CD4-positive, alpha-beta T cell treated with Interleukin-4 for 4 hours (primary cell): ENCODE measurements at places on chromosomes 1 and 21.
A peak's percentile ranks its signal among the peaks of the same experiment; 100 is the strongest.

GRCh38 chr1:224615861-224616755 is at the start of gene CNIH3:
CNIH3 (plus strand) TSS chr1:224616317; CDS start chr1:224617175, 858 bp downstream.
- DNase-seq = no peak

GRCh38 chr1:26275580-26276431 is 4.1 kb upstream of the SH3BGRL3 start:
- peak; percentile 91 for DNase-seq

GRCh38 chr21:14545906-14546480 is at the start of gene SAMSN1:
SAMSN1 (minus strand) TSS chr21:14546315; CDS start chr21:14546261, 54 bp downstream.
- peak; percentile 91 for DNase-seq

- no peak for DNase-seq
These were observed 32.5 kb downstream of the THRAP3 start for GRCh38 chr1:36256558-36257374.

DNA sequence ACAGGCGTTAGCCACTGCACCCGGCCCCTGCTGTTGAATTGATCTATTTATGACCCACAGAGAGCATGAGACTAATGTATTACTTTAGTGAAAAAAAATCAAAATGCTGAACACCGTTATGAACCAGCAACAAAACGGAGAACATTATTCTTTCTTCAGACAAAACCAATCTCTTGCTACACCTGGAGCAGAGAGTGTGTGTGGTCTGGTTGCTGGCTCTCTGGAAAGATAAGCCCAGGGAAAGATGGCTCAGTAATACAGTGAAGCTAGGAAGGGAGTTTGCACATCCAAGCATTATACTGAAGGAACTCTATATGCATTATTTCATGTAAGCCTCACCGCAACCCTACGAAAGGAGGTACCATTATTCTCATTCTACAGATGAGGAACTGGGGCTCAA is 117.0 kb downstream of the GLUL start:
- no peak for DNase-seq

GRCh38 chr1:81312272-81312754 is 488.4 kb upstream of the ADGRL2 start:
- DNase-seq = no peak

DNA sequence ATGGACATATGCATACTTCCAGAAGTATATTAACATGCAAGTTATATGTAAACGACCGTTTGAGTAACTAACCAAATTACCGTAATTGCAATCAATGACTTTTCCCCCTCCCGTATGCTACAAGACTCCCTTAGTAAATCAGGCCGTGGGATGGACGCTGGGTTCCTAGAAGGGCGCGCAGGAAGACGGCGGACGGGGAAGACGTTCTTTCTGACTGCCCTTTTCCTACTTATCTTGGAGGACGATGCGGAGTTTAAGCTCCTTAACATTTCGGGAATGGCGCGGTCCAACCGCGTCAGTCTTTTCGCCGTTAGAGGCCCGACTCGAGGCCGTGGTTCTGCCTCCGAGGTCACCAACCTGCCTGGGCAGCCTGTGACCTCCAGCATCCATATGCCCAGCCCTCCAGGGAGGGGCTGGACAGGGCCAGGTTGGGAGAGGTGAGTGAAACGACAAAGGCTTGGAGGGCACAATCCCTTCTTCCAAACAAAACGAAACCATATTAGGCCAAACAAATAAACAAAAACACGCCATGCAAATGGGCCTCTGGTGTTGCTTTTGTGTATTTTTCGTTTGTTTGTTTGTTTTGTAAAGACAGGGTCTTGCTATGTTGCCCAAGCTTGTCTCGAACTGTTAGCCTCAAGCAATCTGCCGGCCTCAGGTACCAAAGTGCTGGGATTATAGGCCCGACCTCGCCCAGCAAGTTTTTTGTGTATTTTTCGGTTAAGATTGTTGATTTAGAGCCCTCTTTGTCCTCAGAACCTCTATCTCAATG is 873 bp upstream of the PI4KB start:
- no peak for DNase-seq

GRCh38 chr1:162599451-162599850 is 32.8 kb upstream of the DDR2 start:
- DNase-seq = no peak

DNA sequence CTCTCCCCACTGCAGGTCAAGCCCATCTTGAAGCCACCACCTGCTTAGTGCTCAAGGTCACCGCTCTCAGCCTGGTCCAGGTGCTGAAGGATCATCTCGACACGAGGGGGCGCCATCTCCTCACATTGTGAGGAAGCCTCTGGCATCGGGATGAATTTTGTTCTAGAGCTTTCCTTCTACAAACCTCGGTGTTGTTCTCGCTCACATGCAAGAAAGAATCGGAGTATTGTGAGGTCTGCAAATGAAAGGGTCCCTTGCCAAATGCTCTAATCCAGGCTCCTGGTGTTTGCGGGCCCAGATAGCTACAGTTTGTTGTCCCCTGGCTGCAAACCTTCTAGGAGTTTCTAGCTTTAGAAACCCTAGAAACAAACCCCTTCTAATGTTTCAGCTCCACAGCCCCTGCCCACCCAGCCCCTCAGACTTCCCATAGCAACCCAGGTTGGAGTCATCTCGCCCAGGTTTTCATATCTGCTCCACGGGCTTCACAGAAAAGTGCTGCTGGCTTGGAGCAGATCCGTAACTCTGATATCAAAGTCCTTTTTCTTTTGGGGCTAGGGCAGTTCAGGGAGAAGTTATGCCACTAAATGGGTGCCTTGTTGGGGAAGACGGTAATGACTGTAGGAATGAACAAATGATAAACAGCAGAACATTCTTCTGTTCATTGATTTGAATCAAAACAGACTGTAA is 8.6 kb upstream of the ATP5PO start:
- DNase-seq = peak; percentile 86

GRCh38 chr1:196531737-196532524 is 76.3 kb downstream of the KCNT2 start:
- no peak for DNase-seq

DNA sequence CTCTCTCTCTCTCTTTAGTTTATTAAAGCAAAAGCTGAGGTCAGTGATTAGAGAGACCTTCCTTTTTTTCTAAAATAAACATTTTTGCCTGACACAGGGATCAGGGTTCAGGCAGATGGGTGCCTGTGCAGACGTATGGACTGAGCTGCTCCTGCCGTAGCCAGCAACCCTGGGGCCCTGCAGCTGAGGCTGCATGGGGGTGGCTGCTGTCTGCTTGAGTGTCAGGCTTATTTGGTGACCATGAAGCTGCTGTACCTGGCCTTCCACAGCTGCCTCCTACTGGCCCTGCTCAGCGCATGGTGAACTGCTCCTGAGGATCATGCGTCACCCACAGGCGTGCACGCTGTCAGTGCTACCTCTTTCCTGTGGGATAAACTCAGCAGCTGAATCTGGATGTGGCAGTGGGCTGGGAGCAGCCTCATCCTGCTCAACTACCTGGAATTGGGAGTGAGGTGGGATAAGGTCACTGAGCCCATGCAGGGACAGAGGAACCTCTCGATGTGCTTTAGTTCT is 35.1 kb downstream of the GNG4 start:
- no peak for DNase-seq

- DNase-seq = no peak
These were observed 196.5 kb downstream of the TOMM20 start for GRCh38 chr1:234932106-234932505.

- DNase-seq = no peak
These were observed 13.2 kb upstream of the CEP350 start for GRCh38 chr1:179941454-179941853.

DNA sequence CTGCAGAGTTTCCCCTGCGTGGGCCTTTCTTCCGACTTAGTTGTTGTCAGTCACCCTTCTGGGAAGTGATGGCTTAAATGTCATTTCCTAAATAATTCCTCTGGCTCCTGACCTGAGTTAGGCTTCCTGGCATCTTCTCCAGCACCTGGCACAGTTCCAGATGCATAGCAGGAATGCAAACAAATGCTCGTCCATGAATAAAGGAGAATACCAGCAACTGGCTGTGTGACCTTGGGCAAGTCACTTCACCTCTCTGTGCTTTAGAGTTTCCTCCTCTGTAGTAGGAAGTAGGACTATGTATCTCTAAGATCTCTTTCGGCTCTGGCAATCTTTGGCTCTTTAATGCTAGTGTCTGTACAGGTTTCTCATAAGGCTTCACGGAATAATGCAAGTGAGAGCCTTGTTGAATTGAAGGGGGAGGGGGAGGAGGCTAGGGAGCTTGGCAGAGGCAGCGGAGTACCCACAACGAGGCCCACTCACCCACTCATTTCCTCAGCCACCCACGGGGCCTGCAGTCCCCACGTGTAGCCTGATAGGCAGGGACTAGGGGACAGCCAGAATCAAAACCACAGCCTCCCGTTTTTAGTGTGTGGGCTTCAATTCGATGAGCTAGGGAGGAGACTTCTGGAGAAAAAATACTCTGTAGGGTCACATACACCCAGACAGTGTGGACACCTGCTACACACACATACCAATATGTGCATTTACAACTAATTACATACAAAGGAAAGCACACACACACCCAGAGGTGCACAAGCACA is 48.1 kb downstream of the TENT5C start:
- DNase-seq = no peak

DNA sequence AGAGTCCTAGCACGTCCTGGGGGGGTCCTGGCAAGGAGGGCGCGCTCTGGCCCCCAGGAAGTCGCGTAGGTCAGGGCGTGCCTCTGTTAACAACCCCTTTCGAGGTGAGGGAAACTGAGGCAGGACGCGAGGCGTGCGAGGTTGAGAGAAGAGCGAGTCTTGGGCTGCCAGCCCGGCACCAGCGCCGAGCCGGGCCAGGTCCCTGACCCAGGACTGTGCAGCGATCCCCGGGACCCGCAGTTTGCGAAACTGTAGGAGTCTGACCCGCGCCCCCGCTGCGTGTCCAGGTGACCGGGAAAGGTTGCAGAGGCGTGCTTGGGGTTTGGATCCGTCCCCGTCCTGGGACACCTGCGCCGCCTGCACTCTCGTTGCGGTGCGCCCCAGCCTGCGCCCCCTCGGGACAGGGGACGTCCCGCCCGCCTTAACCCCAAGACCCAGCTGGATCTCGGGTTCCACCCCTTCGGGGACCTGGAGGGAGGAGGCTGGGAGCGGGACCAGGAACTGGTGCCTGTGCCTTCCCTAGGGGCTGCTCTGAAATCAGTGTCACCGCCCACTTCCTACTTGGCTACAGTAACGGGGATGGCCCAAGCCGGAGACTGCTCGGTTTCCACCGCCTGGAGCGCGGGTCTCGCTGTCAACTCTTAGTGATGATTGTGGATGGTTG is 493 bp downstream of the DISC1 start:
- peak; percentile 33 for DNase-seq

DNA sequence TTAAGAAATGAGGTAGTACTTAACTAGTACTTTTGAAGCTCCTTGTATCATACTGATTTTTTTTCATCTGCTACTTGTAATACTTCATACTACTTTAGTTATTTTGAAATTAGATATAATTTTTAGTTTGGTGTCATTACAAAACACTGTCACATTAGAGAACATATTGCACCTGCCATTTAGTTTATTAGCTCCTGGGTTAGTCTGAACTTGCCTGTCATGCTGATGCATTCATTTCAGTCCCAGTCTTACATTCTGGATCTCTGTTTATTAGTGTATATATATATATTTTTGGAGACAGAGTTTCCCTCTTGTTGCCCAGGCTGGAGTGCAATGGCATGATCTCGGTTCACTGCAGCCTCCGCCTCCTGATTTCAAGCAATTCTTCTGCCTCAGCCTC is 50.3 kb downstream of the DYRK1A start:
- DNase-seq = no peak

DNA sequence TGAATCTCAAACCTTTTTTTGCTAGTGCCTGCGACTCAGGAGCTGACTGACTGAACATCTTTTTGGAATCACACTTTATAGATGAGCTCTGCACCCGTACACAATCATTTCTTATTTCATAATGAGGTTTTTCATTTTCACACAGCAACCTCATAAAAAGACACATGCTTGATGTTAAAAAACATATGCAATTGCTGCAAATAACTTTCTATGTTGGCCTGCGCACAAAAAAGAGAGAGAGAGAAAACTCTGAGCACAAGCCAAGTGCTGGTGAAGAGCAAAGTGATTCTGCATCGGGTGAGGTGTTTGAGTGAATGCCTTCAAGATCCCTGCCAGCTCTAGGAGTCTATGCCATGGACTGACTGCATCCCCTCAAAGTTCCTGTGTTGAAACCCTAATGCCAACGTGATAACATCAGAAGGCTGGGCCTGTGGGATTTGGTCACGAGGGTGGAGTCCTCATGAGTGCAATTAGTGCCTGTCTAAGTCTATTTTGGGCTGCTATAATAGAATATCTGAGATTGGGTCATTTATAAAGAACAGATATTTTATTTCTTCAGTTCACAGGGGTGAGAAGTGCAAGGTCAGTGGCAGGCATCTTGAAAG is 36.6 kb downstream of the C1orf87 start:
- no peak for DNase-seq

DNA sequence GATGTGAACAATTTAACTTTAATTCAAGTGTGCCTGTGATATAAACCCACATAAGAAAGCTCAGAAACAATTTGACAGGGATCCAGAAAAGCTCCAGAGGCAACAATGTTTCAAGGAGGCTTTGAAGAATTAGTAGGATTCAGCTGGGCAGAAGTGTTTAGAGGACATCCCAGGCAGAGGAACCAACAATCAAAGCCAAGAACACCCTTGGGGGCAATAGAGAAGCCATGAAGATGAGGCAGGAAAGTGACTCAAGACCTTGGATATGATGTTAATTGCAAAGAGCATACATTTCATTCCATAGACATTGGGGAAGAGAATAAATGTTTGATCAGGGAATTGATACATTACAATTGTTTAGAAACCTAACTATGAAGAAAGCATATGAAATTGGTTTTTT is 280.3 kb downstream of the LTN1 start:
- DNase-seq = no peak

DNA sequence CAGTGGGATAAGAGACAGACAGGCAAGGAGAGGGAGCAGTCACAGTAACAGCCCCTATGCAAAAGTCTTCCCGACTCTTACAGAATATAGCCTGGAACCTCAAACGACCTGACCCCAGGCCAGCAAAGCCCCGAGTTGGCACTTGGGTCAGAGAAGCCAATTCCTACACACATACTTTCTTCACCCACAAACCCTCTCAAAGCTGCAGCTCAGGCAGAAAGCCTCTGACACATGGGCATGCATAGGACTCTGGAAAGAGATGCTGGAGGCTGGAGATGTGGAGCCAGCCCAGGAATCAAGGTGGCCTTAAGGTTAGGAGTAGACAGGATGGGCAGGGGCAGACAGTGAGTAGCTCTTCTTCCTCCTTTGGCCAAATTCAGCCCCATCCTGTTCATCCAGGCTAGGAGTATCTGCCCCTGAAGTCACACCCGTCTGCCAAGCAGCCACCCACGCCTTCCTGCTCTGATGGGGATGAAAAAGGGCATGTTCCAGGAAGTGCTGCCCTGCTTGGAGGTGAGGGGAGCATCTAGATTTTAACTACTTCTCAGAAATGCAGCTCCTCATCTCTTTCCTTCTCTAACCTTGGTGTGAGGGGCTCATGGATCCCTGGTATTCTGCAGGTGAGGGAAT is 7.8 kb downstream of the SLC41A1 start:
- no peak for DNase-seq

GRCh38 chr1:90718411-90719329 is 1.6 kb upstream of the BARHL2 start:
- no peak for DNase-seq

GRCh38 chr21:44255511-44255981 is 6.2 kb downstream of the DNMT3L start:
- DNase-seq = no peak

- DNase-seq = no peak
These were observed 56.8 kb downstream of the PLD5 start for GRCh38 chr1:242467556-242468145.
